OCI-LY7 (cell line): ENCODE measurements at places on chromosomes 5 and 9. TPM values are rescaled to one million over a fixed set of nuclear protein-coding genes. Genes with fewer than 3 reads are reported as not detected.

DNA sequence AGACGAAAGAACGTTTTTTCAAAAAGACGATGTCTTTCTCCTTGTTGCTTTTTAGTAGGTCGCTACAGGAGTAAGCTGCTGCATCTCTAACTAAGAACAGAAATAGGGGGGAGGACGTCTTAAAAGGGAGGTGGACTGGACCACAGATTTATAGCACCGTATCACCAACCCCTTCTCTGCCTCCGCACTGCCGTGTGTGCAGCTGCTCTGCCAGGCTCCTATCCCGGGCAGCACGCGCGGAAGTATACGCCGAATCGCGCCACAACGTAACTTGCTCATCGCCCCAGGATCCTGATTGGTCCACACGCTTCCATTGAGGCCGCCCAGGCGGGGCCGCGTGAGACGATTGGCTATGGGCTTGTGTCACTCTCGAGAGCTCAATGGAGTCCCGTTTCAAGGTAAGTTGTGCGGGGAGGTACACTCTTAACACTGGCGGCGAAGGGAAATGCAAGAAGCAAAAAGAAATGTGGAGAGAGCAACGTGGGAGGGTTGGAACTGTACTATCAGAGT lies at the start of gene ELAVL2:
ELAVL2 (minus strand) TSS at position 121 of the 510 bp plus-strand sequence. CDS start 64,006 bp downstream, outside the sequence.
- no peak for DNase-seq

GRCh38 chr5:17046320-17046719 lies 110.2 kb upstream of the MYO10 start:
- no peak for DNase-seq

Gene AGPAT2
- 15.2 and 18.3 TPM in 2 replicates for total RNA-seq

- no peak for DNase-seq
These were observed 45.1 kb downstream of the PDE8B start for GRCh38 chr5:77255617-77256016.

GRCh38 chr5:173410459-173411233 lies 82.4 kb upstream of the STC2 start:
- DNase-seq: no peak

Gene SAXO1
- total RNA-seq: 0.63 TPM in 1 of 2 replicates, not detected in the other

Gene MELK
- 58.7 and 63.2 TPM in 2 replicates for total RNA-seq

DNA sequence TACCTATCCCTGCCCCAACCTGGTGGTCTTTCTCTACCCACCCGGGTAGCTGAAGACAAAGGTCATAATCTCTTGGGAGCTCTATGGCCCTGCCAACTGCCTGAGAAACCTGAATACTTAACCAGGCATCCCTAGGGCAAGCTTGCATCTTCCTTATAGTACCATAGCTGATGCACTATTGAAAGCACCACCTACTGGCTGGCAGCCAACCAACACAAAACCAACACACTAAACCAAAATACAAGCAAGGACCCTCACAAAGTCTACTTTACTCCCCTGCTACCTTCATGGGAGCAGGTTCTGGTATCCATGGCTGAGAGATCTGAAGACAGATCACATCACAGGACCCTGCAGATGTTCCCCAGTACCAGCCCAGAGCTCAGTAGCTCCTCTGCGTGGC lies 171.8 kb upstream of the TAS2R1 start:
- no peak for DNase-seq

DNA sequence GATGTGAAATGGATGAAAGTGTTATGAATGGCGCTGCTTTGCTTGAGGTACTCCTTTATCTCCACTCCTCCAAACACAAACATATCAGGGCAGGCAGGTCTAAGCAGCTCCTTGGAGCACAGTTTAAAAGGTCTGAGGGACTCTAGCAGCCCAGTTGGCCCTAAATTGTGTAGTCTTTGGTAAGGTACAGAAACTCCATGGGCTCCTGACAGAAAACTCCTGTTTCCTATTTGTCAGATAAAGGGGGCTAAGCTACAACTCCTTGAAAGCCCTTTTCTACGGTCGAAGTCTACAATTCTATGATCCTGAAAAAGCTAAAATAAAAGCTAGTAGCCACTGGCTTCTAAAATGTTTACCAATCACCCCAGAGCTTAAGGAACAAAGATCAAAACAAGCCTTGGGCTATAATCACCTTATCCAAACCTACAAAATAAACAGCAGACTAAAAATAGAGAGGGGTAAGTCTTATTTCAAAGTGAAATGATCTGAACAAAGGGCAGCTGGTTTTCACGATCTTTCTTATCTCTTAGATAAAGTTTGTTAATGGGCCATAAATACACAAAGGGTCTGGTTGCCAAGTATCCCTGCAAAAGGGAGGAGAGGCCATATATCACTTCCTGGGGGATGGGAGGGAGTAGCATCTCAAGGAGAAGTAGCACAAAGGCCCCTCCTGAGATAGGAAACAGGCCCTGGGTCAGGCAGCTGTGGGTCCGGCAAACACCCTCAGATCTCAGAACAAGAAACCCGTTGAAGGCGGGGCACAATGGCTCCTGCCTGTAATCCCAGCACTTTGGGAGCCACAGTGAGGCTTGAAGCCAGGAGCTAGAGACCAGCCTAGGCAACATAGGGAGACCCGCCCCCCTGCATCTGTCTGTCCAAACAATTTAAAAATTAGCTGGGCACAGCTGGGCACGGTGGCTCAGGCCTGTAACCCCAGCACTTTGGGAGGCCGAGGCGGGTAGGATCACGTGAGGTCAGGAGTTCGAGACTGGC lies 28.3 kb upstream of the DENND4C start:
- no peak for DNase-seq

Gene MIER3
- 25.3 and 29.2 TPM in 2 replicates for total RNA-seq

DNA sequence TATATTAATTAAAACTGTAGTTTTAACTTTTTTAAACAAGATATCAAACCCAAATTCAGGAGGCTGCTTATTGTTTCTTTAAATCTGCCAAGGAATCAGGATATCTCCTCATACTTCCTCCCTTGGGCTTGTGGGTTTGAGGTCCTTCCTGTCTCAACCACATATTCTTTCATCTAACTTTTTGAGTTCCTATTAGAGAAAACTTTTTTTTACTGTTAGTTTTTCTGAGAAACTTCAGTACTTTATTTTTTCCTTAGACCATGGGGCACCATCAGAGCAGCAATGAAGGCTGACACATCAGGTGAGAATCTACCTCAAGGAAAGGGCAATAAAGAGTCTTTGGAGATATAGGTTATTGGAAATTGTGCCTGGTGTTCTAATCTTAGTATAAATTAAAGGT lies 56.7 kb downstream of the TSSK1B start:
- DNase-seq: no peak

DNA sequence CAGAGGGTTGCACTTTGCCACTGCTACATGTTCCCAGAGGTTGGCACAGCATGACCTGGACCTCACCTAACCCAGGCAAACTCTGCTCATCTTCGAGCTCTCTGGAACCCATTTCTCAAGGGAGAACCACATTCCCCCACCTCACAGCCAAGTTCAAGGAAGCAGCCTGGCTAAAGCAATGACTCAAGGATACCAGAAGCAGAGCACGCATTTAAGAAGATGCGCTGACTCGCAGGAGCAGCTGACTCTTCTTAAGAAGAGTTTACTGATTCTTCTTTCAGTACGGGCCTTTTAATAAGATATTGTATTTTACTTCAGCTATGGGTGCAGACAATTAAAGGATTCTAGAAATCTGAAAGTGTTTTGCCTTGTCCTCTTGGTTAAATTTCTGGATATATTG lies 4.1 kb upstream of the SEMA5A start:
- DNase-seq: no peak

DNA sequence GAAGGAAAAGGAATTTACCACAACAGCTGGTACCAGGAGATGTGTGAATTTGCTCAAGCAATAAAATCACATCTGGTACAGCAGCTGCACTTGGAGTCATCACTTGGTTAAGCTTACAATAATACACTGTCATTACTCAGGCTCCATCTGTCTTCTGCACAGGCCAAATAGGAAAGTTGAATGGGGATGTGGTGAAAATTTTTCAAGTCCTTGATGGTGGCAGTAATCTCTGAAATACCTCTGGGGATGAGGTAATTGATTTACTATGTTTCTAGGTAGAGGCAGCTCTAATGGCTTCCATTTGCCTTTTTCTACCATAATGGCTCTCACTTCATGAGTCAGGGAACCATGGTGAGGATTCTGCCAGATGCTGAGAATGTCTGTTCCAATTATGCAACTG lies 206.8 kb upstream of the ATP10B start:
- DNase-seq: no peak

- no peak for DNase-seq
These were observed 58.9 kb upstream of the MCCC2 start for GRCh38 chr5:71528206-71528605.

Gene PDE8B
- 0.21 and 0.50 TPM in 2 replicates for total RNA-seq

Gene GARIN3
- not detected in 2 replicates for total RNA-seq

GRCh38 chr9:98778711-98779530 lies 17.4 kb downstream of the ANKS6 start:
- DNase-seq: no peak

Gene KIF4B
- not detected in 2 replicates for total RNA-seq

DNA sequence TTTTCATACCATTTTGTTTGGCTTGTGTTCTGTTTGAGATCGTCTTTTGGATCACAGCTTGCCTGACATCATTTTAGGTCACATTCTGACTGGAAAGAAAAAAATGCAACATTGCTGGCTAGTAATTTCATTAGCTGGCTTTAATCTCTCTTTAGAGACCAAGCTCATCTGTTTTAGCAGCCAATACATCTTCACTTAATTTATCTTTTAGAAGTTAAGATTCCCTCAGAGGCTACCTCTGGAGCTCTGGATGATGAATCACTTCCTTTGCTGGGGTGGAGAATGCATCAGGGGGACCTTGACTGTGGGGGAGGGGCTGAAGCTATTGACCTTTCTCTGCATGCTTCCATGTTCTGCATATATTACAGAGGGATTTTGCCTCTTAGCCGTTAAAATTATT lies 181.5 kb upstream of the OTULINL start:
- no peak for DNase-seq

DNA sequence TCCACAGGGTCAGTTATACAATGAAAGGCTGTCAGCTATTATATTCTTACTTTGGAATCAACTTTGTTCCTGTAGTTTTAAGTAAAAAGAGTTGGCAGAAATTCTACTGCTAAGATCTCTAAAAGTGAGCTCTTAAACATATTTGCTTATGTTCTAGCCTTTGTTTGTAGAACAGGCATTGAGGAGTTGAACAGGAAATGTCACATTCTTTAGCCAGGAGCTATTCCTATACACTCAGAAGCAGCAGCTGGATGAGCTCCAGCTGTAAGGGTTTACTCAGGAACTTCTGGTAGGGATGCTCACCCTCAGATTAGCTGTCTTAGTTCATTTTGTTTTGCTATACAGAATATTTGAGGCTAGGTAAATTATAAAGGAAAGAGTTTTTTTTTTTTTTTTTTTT lies 22.4 kb upstream of the SPINK14 start:
- DNase-seq: no peak

GRCh38 chr5:132059696-132060500 lies 557 bp upstream of the IL3 start:
- no peak for DNase-seq
